ENCODE measurements at places on chromosomes 3 and 15. TPM values are rescaled to one million over a fixed set of nuclear protein-coding genes. Genes with fewer than 3 reads are reported as not detected.

The SERINC4 gene
- total RNA-seq = 0.17 TPM

The CCDC39 gene
- total RNA-seq = not detected

The MESP1 gene
- total RNA-seq = 1.3 TPM

The ALCAM gene
- total RNA-seq = 12.5 TPM

The PLA2G4E gene
- total RNA-seq = not detected
